KG1 (cell line): ENCODE measurements at places on chromosomes 1 and 21.

DNA sequence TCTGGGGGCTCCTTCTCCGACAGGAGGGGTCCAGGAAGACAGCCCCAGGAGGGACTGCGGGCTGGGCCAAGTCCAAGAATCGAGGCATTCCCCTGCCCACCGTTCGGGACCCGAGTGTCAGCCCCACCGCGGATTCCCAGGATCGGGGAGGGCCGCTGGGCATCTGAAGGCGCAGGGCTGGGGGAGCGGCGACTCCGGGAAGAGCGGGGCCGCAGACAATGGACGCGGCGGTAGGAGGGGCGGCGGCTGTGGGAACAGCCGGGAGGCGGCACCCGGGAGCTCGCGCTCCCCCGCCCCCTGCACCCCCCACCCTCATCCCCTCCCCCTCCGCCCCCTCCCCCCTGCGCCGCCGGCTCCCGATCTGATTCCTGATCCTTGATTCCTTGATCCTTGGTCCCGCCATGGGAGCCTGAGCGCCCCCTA, at the start of gene VANGL2:
TSS of gene VANGL2 (plus strand) at position 342 of the 423 bp plus-strand sequence. CDS start 15,274 bp downstream, outside the sequence.
- DNase-seq, result no peak

- DNase-seq, result peak; percentile 39
Measured at GRCh38 chr1:175319112-175319911, 126.7 kb upstream of the KIAA0040 start.

DNA sequence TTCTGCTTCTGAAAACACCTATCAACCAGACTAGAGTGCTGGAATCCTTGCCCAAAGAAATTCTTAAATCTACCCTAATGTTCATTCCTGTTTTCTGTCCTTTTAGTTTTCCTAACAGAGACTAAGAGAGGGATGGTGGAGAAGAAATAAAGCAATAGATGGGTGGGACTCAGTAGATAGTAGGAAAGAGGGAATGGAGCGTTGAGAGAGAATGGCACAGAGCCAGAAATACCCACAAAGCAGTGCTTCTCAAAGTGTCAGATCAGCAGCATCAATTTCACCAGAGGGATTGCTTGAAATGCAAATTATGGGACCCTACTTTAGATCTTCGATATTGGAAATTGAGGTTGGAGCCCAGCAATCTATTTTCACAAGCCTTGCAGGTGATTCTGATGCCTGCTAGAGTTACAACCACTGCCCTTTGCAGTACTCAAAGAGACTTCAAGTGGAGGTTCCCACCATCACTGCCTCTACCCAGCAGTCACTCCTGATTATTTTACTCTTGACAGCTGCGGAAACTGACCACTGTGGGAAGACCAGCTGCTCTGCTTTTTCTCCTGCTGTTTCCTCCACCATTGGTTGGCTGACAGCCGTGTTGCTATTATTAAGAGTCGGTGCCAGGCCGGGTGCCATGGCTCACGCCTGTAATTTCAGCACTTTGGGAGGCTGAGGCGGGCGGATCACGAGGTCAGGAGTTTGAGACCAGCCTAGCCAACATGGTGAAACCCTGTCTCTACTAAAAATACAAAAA, 11.4 kb upstream of the PRPF3 start:
- no peak for DNase-seq

GRCh38 chr21:41361053-41361785, 608 bp upstream of the MX2 start:
- DNase-seq, result no peak

- no peak for DNase-seq
Measured at GRCh38 chr1:22248746-22249145, 105.8 kb upstream of the WNT4 start.

DNA sequence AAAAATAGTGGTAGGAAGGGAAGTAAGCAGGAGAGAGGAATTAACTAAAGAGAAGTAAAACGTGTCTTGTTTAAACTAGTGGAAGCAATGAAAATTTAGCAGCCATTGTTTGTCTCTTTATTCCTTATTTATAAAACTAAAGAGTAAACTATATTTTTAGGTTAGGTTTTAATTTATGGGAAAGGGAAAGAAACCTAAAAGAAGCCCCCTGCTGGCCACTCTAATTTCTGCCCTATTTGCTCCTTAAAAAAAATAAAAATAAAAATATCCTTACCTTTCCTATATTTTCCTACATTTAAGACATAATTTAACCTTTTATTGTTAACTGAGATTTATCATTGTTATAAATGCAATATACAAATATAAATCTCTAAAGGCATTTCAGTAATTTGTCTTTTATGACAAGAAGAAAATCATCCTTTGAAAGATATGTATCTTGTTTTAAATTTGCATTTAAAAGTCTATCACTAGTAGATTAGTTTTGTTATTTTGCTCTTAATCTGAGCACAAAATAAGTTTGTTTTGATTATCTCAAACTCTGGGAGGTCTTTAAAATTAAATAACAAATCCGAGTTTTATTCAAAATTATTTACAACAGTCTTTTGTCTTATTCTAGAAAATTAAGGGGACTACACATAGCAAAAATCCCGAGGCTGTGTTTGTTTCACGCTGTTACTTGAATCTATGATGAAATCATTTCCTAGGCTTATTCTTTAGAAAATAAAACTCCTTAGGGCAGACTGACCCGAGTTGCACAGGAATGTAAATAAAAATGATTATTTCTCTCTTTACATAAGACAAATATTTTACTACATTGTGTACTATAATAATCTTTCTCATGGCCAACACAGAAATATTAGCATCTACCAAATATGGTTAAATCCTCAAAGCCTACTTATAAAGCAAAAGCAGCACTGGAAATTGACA, 201.7 kb downstream of the NRIP1 start:
- DNase-seq, result no peak

DNA sequence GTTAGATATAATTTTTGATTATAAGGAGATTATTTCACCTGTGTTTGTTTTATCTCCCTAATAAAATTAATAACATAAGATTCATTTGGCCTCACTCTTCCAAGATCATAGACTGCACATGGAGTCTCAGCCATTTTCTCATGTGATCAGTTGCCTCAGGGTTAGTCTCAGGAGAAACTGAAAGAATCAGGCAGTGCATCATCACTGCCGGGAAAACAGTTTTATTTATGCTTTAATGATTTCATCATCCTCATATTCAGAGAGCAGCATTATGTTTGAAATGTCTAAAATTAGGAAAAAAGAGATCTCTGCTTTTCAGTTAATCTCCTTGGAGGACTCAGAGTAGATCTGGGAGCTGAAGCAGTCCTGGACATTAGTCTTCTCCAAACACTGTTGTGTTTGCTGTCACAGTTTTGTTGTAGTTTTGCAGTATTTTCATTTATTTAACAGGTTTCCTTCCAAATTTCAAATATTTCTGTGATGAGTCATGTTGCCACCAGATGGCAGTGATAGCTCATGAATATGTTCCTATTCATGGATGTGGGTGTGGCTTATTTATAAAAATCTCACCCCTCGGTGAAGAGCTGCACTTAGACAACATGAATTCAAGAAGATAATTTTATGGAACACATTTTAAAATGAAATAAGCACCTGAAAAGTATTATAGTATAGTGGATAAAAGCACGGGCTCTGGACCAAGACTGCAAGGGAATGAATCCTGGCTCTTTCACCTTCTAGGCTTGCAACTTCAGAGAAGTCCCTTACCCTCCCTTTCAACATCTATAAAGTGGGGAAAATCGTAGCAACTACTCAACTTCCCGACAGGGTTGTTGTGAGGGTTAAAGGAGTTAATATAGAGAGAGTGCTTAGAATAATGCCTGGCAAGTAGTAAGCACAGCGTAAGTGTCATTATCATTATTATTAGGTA, 31.2 kb downstream of the CHD1L start:
- no peak for DNase-seq

- DNase-seq, result no peak
Measured at GRCh38 chr1:67830226-67830625, 3.0 kb downstream of the GNG12 start.

- DNase-seq, result peak; percentile 42
Measured at GRCh38 chr1:192805832-192806323, 3.0 kb upstream of the RGS2 start.
